ENCODE measurements at places on chromosomes 3 and 15. TPM values are rescaled to one million over a fixed set of nuclear protein-coding genes. Genes with fewer than 3 reads are reported as not detected.

Gene IRAK2
- 12.7 TPM for total RNA-seq

Gene CELSR3
- 2.4 TPM for total RNA-seq

Gene ZIC1
- 19.5 TPM for total RNA-seq

Gene AADAC
- not detected for total RNA-seq

Gene TICRR
- 10.0 TPM for total RNA-seq

Gene BNC1
- 8.5 TPM for total RNA-seq

Gene SHF
- total RNA-seq, result 1.7 TPM

Gene ZNF662
- total RNA-seq, result 0.30 TPM

Gene CCDC14
- total RNA-seq, result 40.6 TPM

Gene SYNPR
- not detected for total RNA-seq

Gene XCR1
- not detected for total RNA-seq

Gene HESX1
- not detected for total RNA-seq

Gene MTFMT
- total RNA-seq, result 15.9 TPM

Gene SPTSSB
- total RNA-seq, result not detected

Gene THAP10
- total RNA-seq, result 9.6 TPM

Gene C2CD4A
- not detected for total RNA-seq

Gene PAK6
- total RNA-seq, result 0.12 TPM

Gene AMT
- total RNA-seq, result 0.06 TPM

Gene IL17RB
- total RNA-seq, result 3.1 TPM

Gene CHP1
- 22.5 TPM for total RNA-seq

Gene OXTR
- total RNA-seq, result 0.63 TPM

GRCh38 chr3:31493149-31493548, 39.6 kb upstream of the STT3B start:
- DNase-seq, result no peak

- peak; percentile 58 for DNase-seq
These were observed 27.1 kb downstream of the EHD4 start for GRCh38 chr15:41945221-41945620.

DNA sequence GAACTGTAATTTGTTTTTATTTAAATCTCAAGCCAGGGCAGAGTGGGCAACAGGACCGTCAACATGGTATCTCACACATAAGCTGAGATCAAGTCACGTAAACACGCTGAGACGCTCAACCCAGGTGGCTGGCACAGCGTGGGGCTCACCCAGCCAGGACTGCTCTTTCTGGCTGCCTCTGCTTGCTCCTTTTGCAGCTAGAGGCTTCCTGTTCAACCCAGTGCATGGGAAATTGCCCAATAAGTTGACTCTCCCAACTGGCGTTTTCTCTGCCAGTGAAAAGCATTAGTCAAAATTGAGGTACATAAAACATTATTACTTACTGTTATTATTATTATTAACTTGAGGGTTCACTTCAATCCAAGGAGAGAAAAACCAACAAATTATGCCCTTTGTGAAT, 398.1 kb downstream of the NR2F2 start:
- DNase-seq, result no peak

GRCh38 chr15:40927873-40928806, 1.0 kb upstream of the DLL4 start:
- DNase-seq, result no peak

DNA sequence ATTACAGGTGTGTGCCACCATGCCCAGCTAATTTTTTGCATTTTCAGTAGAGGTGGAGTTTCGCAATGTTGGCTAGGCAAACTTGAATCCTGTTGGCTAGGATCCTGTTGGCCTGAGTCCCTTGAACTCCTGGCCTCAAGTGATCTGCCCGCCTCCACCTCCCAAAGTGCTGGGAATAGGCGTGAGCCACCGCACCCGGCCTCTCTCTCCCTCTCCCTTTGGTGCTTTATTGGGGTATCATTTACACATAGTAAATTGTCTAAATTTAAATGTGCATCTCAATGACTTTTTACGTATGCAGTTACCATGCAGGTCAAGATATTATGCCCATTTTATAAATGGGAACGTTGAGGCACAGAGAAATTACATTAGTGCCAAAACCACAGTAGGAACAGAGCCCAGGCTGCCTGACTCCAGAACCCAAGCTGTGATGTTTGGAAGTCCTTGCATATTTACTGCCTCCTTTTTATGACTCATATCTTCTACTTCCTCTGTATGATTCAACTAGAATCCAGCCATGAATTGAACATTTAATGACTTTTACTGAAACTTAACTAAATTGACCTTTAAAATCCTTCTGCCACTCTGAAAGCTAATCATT, 34.0 kb upstream of the RPP14 start:
- DNase-seq, result peak; percentile 65

- no peak for DNase-seq
These were observed 167.8 kb downstream of the FOXP1 start for GRCh38 chr3:71415681-71416122.

DNA sequence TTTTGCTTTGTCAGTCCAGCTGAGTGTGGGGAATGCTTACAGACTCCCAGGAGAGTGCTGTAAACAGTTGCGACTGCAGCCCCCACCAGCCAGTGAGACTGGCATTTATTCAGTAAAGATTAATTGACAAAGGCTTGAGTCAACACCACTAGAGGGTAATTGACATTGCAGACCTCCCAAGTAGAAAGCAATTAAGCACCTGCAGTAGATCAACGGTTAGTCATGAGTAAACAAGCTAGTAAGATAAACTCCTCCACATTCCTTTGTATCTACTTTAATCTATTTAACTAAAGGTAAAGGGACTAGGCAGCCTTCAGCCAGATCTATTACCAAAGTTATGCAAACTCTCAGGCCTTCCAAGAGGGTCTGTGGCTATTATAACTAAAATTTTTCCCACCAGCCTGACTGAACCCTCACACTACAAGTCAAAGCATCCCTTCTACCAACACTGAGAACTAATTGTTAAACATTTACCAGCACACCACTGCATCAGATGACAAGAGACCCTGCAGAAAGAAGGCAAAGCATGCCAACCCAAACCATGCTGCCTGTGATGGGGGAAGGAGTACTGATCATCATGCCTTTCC, 30.5 kb upstream of the GALNT15 start:
- peak; percentile 51 for DNase-seq

DNA sequence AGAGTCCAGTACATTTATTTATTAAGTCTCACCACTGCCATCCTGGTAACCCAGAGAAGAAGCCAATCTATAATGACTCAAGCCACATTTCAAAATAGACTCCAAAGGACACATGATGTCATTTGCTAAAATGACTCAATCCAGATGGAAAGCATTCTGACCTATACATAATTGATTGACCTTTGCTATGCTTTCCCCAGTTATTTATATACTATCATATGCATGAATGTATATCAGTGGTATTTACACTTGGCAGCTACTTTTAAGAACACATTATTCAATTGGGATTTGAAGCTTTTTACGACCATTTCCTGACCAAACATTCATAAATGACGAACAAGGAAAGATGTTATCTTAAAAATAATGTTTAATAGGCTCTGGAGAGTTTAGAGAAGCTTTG, 297.2 kb downstream of the FHIT start:
- no peak for DNase-seq

GRCh38 chr3:113105966-113106660, 105.2 kb upstream of the BOC start:
- peak; percentile 36 for DNase-seq

DNA sequence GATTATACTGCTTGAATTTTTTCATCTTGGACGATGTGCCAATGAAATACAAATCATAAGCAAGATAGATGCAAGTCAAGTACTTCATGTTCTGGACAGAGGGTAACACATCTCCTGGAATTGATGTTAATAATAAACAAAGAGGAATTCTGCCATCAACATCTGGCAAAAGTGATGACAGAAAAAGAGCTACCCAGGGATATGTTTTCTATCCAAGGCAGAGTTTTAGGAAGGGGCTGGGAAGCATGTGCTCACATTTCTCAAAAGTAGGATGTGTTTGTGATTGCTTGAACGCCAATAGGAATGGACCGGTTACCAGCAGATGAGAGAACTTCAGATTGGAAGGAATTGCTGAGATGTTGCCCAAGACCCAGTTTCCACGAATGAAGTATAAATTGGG, 242.6 kb upstream of the AGTR1 start:
- no peak for DNase-seq

DNA sequence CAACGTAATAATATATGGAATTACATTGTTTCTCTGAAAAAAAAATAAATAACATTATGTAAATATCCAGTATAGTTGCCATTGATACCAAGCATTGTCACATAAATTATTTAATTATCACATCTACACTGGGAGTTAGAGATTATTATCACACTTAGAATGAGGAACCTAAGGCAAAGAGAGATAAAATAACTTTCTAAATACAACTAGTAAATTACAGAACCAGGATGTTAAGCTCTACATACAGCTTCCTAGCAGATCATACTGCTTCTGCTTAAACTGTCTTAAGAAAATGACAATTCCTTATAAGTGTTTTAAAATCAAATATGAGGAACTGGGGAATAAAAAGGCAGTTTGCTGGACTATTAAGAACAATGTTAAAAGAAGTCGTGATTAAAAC, 104.5 kb downstream of the NSUN3 start:
- no peak for DNase-seq

- no peak for DNase-seq
These were observed 278.3 kb upstream of the ICE2 start for GRCh38 chr15:60757273-60757672.

- DNase-seq, result no peak
These were observed 439.9 kb upstream of the AZI2 start for GRCh38 chr3:28788571-28788970.

DNA sequence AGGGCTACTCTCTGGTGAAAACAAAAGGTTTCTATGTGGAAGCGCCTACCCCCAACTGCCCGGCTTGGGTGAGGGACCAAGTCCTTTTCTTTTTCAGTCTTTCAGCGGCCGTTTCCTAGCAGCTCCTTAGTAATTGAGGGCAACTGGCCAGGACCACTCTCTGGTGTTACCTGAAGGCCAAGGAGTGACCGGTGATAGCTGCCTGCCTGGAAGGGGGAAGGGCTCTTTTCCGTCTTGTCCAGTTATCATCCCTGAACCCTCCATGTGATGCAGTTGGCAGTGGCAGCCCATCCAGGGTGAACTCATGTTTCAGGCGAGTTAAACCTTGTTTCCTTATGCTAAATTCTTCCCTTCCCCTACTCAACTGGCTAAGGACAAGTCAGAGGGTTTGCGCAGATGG, 33.3 kb downstream of the RHCG start:
- DNase-seq, result no peak

- DNase-seq, result peak; percentile 81
These were observed 37.5 kb downstream of the NBEAL2 start for GRCh38 chr3:47016934-47017435.

DNA sequence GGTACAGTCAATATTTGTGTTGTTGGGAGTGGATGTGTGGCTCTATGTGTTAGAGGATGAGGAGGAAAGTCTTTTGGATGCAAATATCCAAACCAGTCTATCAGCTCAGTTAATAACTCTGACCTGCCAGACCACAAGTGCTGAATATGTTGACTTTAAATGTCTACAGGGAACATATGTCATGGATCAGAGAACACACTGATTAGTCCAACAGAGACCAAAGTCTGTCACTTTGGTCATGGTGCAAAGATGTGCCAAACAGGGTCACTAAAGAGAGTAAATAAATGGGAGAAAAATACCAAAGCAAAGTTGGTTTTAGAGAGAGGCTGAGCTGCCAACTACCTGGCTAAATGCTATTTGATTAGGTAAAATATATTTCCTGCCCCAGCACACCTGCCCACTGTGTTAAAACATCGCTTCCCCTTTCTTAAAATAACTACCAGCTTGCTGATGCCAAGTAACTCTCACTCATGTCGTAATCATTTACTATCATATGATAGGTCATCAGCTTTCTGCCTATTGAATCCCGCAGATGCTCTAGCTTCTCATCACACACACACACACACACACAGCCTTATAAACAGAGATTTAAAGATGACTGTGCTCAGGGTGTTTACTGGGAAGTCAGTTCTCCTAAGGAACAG, 173.3 kb downstream of the PDZRN3 start:
- no peak for DNase-seq

DNA sequence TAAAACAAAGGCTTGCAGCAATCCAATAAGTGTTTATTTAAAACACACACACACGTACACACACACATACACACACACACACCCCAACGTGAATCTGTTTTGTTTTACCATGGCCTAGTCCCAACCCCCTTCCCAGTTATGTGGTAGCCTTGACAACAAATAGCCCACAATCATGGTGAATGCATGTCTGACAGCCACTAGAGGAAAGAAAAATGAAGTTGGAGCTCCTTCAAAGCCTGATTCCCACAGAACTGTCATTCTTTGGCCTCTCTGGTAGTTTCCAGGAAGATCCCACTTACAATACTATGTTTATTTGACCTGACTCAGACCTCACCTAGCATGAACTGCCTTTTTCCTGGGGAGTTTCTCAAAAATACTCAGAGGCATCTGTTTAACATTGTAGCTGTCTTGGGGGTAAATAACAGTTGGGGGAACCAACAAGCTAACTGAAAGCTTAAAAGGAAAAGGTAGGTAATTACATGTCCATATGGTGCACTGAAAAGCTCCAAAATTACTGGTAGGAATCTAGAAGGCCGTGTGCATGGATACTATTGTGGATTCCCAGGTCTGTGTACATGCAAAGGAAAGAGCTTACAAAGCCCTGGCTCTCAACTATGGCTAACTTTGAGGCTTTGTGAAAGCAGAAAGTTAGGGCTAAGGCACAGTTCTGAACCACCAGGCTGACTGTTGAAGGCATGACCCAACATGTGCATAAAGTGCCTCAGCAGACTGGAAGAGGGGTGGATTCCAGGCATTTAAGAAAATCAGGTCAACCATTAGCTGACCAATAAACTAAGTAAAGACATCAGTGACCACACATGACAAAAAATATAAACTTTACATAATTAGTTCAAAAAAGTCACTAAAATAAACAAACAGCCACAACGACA, 65.3 kb downstream of the FAIM start:
- DNase-seq, result peak; percentile 28

GRCh38 chr3:130968221-130968620, 58.4 kb downstream of the ASTE1 start:
- DNase-seq, result peak; percentile 13

DNA sequence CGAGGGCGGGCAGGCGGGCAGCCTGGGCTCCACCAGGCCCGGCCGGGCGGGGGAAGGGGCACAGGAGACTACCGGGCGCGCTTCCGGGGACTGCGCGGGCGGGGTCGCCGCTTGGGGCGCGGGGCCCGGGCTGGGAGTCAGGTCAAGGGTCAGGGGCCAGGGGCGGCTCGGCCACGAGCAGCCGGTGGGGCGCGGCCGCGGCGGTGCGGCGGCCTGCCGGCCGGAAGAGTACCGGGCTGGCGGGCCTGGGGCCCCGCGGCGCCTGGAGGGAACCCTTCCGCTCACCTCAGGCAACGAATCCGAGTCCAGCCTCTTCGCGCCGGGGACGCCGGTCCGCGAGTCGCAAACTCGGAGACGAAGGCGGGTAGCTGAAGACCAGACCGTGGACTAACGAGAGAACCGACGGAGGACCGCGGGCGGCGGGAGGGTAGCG, 225 bp downstream of the RHOA start:
- peak; percentile 43 for DNase-seq

DNA sequence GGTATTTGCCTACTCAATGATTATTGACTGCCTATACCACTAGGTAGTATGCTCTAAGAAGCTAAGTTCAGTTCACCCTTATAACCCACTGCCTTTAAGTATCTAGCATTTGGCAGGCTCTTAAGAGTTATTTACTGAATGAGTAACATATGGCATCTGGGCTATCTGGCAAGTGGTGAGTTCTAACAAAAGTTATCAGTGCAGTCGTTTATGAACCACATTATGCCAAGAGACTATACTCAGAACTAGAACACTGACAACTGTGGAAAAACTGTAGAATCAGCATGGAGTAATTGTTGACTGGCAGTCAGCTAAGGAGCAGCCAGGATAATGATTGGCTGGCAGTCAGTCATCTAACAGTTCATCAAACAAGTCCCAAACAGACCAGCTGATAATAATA, 25.8 kb downstream of the RAF1 start:
- no peak for DNase-seq

Data from Daoy (cell line).